PC-3 (cell line): ENCODE measurements at places on chromosomes 1 and 21.
A peak's percentile ranks its signal among the peaks of the same experiment; 100 is the strongest.

- H3K27me3 ChIP-seq = no peaks in the 10 kb centered on the region
- H3K4me1 ChIP-seq = peaks cover 30% of the 10 kb centered on the region
- DNase-seq = peak; percentile 1
- no peak overlapping the region for H3K4me3 ChIP-seq
- no peaks in the 10 kb centered on the region for H3K36me3 ChIP-seq
- peak overlapping the region; percentile 31; the same call in 1 of the 2 replicates for H3K27ac ChIP-seq
These were observed 820.8 kb downstream of the BRINP3 start for GRCh38 chr1:189656628-189657530.

GRCh38 chr21:17045214-17045853 lies 467.5 kb upstream of the CXADR start:
- no peaks in the 10 kb centered on the region for H3K36me3 ChIP-seq
- H3K4me3 ChIP-seq = no peak overlapping the region
- peak; percentile 33 for DNase-seq
- no peaks in the 10 kb centered on the region for H3K27me3 ChIP-seq

DNA sequence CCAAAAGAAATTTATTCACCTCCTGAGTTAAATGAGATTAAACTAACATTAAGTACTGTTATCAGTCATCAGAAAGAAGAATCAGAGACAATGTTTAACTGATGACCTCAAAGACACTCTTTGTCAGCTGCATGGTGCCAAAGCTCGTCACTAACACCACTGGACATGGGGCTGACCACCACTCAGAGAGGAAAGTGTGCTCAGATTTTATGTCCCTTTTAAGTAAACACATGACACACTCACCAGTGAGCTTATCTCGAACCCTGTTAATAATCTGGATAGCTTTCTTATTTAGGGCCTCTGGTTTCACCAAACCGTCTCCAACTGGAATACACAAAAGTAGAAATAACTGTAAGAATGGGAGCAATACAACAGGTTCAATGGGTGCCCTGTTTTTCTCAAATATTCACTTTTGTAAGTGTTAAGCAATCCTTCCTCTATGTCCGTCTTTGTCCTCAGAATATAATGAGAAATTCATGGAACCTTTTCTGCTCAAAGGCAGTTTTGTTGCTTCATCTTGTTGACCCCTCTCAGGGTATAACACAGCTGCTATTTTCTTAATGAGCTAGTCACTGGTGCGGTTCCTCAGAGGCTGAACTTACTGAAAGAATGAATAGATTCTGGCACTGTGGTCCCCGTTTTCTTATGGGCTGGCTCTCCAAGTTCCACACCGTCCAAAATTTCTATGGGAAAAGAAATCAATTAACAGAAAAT lies 9.5 kb upstream of the EXOSC10 start:
- H3K4me3 ChIP-seq = no peak overlapping the region
- H3K27ac ChIP-seq = no peak overlapping the region
- peaks cover 50% of the 10 kb centered on the region for H3K36me3 ChIP-seq
- H3K4me1 ChIP-seq = no peaks in the 10 kb centered on the region
- no peaks in the 10 kb centered on the region for H3K27me3 ChIP-seq
- no peak for DNase-seq

- no peak overlapping the region for H3K27ac ChIP-seq
- no peaks in the 10 kb centered on the region for H3K36me3 ChIP-seq
- H3K27me3 ChIP-seq = no peaks in the 10 kb centered on the region
- no peak overlapping the region for H3K4me3 ChIP-seq
These were observed 73.9 kb downstream of the LAMC2 start for GRCh38 chr1:183259924-183260323.

DNA sequence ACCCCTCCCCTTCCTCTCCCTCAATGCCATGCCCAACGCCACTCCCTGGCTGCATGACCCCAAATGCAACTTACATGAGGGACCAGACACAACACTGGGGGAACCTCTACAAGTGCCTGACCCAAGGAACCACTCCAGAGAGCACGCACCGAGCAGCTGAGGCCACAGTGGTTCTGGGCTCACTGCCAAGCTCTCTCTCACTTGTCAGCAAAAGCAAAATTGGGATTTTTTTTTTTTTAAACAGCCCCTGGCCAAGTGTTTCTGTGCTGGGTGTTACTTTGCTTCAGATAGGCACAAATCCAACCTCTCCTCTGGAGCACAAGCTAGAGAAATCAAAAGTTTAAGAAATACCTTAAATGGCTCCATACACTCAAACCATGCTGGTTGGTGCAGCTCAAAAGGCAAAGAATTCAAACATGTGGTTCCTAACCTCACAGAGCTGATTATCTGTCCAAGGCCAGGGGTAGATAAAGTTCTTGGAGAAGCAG lies 363.0 kb downstream of the SETD4 start:
- H3K4me3 ChIP-seq = no peak overlapping the region
- no peaks in the 10 kb centered on the region for H3K4me1 ChIP-seq

DNA sequence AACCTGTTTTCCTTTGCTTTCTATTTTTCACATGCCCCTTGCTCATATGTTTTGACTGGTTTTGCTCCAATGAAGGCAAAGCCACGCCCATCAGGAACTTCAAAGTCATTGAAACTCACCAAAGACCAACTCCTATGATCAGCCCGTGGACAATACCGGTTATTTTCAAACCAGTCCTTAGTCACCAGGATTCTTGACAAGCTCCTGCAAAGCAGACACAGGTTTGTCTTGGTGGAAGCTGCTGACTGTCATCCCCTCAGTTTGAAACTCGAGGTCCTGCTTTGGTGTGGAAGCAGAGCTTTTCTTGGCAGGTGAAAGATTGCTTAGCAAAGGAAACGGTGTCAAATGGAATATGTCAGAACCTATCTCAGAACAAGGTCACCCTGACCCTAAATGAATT lies 384.7 kb upstream of the CXADR start:
- H3K4me3 ChIP-seq = no peak overlapping the region
- no peak overlapping the region for H3K27ac ChIP-seq
- no peak for DNase-seq
- H3K36me3 ChIP-seq = no peaks in the 10 kb centered on the region
- H3K4me1 ChIP-seq = no peaks in the 10 kb centered on the region

- DNase-seq = no peak
- no peaks in the 10 kb centered on the region for H3K36me3 ChIP-seq
- H3K27ac ChIP-seq = no peak overlapping the region
- no peaks in the 10 kb centered on the region for H3K4me1 ChIP-seq
These were observed 627.4 kb upstream of the NR5A2 start for GRCh38 chr1:199399996-199400724.

DNA sequence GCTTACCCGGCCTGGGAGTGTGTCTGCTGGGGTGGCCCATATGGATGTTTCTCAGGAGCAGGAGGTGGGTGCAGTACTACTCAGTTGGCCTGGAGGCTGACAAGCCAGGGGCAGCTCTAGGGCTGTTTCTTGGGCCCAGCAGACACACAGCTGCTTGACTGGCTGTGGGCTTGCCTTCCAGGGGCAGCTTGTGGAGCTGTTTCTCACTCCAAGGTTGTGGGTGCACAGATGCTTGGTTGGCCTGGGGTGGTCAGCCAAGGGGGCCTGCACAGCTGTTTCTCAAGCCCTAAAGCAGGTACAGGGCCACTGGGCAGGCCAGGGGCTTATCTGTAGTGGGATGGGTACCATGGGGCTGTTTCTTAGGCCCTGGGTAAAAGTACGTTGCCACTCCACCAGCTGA lies 1078.1 kb upstream of the ADGRL2 start:
- DNase-seq = no peak
- no peak overlapping the region for H3K27ac ChIP-seq
- no peaks in the 10 kb centered on the region for H3K36me3 ChIP-seq
- H3K4me3 ChIP-seq = no peak overlapping the region
